Naive thymus-derived CD8-positive, alpha-beta T cell (primary cell): ENCODE measurements at places on chromosomes 7 and 10. TPM values are rescaled to one million over a fixed set of nuclear protein-coding genes. Genes with fewer than 3 reads are reported as not detected.

Gene MKRN1
- total RNA-seq: 143 TPM

Gene PNLIPRP2
- not detected for total RNA-seq

Gene CPSF4
- 48.6 TPM for total RNA-seq

Gene PRPS1L1
- not detected for total RNA-seq

Gene BICC1
- total RNA-seq: not detected
